ENCODE measurements at places on chromosomes 1 and 21. TPM values are rescaled to one million over a fixed set of nuclear protein-coding genes. Genes with fewer than 3 reads are reported as not detected.

- no peak overlapping the region for H3K4me3 ChIP-seq
- H3K27me3 ChIP-seq, result no peaks in the 10 kb centered on the region
- H3K36me3 ChIP-seq, result no peaks in the 10 kb centered on the region
- DNase-seq, result no peak
Measured at GRCh38 chr21:26555540-26556146, 17.4 kb downstream of the CYYR1 start.

DNA sequence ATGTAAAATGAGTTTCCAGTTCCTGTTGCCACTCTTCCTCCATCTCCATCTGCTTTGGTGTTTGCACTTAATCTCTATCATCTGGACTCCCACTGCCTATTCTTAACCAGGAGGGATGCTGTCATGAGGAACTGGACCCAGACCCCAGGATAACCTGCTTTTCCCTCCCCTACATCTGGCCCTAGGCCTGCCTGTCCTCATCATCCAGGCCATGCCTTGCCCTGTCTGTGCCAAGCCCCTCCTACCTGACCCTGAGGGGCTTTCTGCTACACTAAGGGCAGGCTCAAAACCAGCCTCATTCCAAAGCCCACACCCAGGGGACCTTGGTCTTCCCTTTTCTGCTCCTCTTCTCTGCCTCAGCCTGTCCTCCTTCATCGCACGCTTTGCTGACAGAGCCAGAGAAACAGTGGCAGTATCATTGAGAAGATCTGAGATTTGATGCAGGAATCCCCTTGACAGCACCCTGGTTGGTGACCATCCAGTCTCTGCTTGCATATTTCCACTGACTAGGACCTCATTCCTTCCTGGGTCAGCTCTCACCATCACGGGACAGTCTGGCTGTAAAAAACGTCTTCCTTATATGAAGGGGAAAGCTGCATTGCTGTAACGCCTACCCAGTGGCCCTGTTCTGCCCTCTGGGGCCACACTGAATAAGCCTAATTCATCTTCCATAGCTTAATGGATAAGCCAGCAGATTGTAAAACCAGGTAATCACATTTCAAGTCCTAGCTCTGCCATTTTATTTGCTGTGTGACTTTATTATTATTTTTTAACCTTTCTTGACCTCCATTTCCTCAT lies 38.8 kb downstream of the PLXNA2 start:
- peaks cover 38% of the 10 kb centered on the region for H3K4me1 ChIP-seq
- no peak for DNase-seq
- no peak overlapping the region for H3K27ac ChIP-seq
- no peaks in the 10 kb centered on the region for H3K27me3 ChIP-seq
- no peak overlapping the region for H3K4me3 ChIP-seq
- H3K36me3 ChIP-seq, result peaks cover 13% of the 10 kb centered on the region

Gene FBXO2
- polyA plus RNA-seq, result 102 TPM

GRCh38 chr1:205570173-205570501 lies 61.7 kb downstream of the ELK4 start:
- peaks cover 47% of the 10 kb centered on the region for H3K27me3 ChIP-seq
- H3K4me3 ChIP-seq, result no peak overlapping the region
- H3K36me3 ChIP-seq, result no peaks in the 10 kb centered on the region
- H3K4me1 ChIP-seq, result peaks cover 9% of the 10 kb centered on the region
- DNase-seq, result no peak

Gene CELSR2
- 11.3 TPM for polyA plus RNA-seq

Gene FAM72D
- 1.2 TPM for polyA plus RNA-seq

Gene SCYL3
- polyA plus RNA-seq, result 13.1 TPM

DNA sequence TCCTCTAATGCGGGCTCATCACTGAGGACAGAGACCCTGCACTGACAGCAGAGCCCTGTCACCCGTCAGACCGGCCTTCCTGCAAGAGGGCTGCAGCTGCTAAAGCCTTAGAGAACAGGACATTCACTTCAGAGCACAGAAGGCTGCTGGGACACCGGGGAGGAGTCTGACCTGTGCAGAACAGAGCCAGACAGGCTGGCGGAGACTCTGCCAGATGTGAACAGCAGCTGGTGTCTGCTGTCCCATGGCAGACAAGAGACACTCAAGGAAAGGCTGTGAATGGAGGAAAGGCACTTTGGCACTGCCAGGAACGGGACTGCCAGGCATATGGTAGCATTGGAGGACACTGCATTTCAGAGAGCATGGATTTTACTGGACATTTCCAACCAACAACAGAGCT lies 21.4 kb downstream of the MRAP start:
- H3K27me3 ChIP-seq, result no peaks in the 10 kb centered on the region
- H3K4me1 ChIP-seq, result no peaks in the 10 kb centered on the region

DNA sequence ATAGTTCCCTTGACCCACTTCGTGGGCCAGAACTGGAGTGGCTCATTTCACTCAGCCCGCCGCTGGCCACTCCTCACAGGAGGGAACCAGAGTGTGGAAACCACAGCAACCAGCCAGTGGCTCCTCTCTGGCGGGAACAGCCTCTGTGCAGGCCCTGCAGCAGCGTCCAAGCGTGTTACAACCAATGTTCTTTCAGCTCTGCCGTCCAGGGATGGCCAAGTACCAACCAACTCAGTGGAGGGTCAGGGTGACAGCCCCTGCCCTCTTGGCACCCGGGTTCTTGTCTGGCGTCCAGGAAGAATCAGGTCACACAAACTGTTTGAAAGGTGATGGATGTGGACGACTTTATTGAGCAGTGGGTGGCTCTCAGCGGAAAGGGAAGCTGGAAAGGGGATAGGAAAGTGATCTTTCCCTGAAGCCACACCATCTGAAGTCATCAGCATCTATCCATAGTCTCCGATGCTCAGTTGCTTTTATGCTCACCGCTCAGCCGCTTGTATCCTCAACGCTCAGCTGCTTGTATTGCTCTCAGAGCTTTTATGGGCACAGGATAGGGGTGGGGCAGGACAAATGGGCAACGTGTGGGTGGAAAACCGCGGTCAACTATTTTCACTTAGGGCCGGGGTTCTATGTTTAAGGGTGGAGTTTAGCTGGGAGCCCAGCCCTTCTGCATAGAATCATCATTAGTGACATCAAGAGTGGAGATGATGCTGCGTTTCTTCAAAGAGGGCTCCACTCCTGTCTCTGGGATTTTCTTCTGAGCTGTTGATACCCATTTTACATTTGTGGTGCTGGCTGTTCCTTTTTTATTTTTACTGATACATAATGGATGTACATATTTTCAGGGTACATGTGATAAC lies 250.2 kb downstream of the RRAGC start:
- no peaks in the 10 kb centered on the region for H3K27me3 ChIP-seq
- H3K4me3 ChIP-seq, result no peak overlapping the region
- no peak for DNase-seq

Gene ISG15
- polyA plus RNA-seq, result 26.0 TPM

DNA sequence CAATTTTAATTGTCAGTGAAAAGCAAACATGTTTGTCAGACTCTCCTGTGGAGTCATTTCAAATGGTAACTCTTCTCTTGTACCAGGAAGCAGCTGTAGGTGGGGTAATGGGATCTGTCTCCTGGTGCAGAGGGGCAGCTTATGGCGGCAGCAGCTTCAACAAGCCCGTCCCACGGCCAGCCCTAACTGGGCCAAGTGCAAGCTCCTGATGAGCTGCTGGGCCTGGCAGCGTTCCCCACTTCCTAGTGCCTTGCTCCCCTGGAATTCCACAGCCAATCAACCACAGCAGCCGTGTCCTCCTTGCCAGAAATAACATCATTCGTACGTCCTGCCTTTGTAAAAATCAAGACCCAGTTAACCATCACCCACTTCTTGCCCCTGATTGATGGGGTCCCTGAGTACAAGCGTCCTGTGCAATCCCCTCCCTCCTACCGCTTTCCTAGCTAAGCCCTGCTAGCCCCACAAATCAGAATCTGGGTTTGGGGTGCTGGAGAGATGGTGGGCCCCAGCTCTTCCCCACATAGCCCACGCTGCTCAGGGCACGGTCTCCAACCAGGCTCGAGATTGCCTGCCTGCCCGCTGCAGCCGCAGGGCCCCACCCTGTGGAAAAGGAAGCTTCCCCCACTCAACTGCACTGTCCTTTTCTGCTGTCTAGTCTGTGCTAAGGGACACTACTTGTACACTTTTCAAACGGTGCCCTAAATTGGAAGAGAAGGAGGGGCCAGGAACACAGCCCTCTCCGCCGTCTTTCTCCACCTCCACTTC lies 61.2 kb downstream of the TOR1AIP2 start:
- no peak overlapping the region for H3K4me3 ChIP-seq
- H3K36me3 ChIP-seq, result no peaks in the 10 kb centered on the region
- no peak overlapping the region for H3K27ac ChIP-seq
- H3K27me3 ChIP-seq, result no peaks in the 10 kb centered on the region

Data from large intestine (tissue), 12 donors.